NCI-H524 (cell line): ENCODE measurements at places on chromosomes 2 and 18.

DNA sequence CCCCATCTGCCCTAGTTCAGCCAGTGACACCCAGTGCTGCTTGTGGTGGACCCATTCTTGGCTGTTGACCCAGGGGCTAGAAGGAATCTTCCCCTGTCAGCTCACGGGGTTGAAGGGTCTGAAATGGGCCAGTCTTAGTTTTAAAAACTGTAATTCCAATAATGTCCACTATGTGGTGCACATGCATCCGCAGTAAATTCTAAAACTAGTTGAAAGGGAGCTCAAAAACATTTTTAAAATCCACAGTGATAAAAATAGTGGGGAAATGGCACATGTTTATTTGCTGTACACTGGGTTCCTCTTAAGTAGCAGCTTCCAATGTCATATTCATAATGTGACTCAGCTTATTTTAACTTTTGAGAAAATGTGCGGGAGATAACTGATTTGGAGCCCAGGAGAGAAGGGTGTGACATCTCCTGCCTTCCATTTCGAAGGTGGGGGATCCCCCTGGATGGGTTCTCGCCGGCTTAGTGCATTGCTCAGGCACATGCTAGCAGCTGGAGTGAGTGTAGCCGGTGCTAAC is 32.8 kb downstream of the GRHL1 start:
- DNase-seq, result peak; percentile 37

DNA sequence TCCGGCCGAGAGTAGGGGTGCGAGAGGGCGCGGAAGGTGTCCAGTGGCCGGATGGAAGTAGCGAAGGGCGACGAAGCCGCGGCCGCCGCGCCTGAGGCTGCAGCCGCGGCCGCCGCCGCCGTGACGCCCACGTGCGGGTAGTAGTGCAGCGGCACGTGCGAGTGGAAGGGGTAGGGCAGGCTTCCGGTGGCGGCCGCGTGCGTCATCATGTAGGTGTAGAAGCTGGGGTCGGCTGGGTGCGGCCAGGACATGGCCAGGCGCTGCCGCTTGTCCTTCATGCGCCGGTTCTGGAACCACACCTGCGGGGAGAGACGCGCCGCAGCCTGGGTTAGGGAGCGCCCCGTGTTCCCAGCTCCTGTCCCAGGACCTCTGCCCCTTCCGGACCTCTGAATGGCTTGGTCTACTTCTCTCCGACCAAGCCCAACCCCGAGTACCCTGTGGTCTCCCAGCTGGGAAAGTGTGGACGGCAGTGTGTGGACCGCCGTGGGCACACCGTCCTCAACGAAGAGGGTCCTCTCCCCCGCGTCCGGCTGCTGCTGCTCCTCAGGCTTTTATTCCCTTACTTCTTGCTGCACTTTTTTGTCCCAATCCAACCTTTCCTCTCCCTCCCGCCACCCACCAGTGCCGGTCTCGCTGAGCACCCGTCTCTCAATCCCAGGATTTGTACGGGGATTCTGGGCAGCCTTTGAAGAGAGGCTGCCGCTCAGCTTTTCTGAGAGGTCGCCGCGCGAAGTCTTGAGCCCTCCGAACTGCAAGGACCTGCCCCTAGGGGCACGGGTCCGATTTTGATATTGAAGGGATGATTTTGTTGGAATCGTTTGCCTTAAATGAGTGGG is 3.0 kb downstream of the EVX2 start:
- DNase-seq, result no peak

DNA sequence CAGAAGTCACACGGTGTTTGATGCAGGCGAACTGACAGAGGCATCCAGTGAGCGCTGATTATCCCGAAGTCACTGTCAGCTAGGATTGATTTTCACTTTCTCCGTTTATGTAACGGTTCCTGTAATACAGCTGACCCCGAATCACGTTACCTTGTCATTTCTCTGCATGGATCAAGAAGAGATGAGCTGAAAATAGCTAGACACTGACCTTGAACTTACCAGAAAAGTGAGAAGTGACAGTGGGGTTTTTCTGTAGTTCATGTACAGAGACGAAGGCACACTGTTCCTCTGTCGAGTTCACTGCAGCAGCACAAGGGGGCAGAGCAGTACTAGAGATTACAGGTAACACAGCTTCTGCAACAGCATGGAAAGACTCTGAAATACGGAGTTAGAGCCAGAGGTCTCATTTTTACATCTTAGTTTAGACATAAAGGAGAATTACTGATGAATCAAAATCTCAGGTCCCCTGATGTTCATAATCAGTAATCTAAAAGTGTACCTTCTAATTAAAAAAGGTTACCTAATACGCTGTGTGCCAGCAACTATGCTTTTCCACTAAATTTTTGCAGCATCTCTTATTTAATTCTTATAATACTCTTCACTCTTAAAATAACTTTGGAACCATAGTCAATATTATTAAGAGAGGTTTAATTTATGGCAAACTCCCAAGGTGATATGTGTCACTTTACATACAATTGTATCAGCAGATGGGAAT is 33.1 kb downstream of the ARHGAP15 start:
- peak; percentile 61 for DNase-seq

DNA sequence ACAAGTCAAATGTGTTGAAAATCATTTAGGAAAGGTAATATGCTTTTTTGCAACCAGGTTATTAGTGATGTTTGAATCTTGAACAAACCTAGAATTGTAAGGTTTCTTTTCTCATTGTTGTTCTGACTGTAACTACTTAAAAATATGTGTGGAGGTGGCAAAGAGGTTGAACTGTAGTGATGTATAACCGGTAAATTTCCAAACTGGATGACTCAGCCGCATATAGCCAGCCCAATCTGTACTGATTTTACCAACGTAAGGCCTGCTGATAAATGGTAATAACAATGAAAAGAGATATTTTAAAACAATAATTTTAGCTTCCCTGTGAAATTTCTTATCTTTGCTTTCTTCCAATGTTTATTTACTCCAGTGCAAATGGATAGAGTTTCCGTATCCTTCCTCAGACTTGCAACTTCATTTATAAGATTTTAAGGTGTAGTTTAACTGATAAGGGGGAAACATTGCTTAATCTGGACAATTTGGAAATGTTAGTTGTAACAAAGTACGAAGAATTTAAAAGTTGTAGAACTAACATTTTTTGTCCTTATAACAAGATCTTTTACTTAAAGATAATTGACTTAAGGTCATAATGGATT is 1170.4 kb upstream of the ZEB2 start:
- DNase-seq, result no peak

DNA sequence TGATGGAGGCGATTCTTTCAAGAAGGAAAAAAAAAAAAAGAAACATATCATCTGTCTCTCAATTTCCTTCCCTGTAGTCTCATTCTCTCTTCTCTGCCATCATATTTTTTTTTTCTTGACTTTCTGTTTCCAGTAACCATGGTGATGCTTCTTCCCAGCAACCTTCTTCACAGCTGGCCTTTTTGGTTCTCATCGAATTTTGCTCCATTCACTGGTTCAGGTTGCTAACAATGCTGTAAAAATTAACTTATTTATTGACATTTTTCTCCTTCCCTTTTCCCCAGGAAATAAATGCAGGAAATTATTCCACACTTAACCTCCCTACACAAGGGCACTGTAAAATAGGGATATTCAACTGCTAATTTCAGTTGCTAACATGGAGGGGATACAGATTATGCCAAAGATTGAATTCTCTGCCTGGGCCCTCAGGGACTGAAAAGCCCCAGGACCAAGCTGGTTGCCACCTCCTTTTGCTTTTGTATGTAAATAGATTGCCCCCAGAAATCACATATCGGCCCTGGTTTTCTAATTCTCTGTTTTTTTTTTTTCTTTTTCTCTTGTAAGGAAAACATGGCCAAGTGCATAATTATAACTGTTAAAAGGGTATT is 154.7 kb downstream of the MAP2 start:
- no peak for DNase-seq

DNA sequence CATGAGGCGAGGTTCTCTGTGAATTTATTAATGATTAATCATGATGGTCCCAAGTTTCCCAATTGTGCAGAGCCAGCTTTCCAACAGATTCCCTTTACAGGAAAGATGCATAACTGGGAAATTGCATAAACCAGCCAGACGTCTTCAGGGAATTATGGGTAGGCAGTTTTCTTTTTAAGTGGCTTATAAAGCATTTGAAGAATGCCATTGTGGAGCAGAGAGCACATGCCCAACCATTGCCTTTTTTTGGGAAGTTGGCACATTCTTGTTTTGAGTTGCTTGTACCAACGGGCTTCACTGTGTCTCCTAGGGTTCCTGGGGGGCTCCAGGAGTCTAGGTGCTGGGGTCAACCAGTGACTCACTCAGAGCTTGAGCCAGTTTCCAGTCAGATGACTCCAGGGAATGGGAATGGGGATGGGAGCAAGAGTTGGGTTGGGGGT is 231.7 kb upstream of the FOSL2 start:
- DNase-seq, result no peak

- peak; percentile 69 for DNase-seq
These were observed 128.6 kb upstream of the NYAP2 start for GRCh38 chr2:225270861-225271260.

DNA sequence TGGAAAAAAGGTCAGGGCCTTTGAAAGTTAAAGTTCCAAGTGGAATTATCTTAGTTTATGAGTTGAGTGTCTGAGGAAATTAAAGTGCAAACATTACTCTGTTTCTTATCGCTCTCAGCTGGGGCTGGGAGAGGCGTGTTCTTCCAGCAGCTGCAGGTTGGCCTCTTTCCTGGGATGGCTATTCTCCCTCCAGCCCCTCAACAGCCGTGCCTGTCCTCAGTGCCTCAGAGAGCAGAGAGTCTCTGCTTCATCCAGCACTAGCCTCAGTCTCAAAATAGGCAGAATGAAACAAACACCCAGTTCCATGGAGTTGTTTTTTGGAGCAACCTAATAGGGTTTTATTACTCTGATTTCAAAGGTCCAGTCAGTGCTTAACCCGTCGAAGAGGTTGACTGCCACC is 298.1 kb downstream of the GALR1 start:
- DNase-seq, result no peak

DNA sequence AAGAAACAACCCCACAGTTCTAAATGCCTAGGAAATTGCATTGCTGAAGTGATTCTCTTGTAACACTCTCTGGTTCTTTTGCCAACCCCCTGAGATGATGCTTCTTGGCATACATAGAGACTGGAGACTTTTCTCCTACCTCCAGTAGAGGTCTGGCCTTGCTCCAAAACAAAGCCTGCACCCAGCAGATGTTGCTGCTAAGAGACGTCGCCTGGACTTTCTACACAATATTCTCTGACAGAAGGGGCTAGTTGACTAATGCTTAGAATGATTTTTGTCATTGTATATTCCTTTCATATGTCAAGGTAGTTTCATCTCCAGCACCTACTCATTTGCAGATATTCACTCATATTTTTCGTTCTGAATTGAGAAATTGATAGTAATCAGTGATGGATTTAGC is 24.6 kb downstream of the SOWAHC start:
- peak; percentile 44 for DNase-seq

DNA sequence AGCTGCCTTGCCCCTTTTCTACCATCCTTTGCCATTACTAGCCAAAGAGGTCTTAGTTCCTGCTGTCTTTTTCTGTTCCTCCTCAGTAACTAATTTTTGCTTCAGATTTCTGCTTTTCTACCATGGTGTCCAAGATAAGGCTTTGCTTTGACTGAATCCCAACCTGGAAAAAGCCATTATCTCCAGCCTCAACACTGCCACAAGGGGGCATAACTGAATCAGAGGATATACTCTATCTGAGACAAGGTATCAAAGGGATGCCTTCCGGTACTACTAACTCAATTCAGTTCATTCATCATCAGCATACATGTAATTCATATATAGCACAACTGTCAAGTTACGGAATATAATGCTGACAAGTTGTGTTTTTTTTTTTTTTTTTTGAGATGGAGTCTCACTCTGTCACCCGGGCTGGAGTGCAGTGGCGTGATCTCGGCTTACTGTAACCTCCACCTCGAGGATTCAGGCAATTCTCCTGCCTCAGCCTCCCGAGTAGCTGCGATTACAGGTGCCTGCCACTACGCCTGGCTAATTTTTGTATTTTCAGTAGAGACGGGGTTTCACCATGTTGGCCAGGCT is 11.4 kb downstream of the OSGEPL1 start:
- peak; percentile 46 for DNase-seq

GRCh38 chr2:191311627-191312026 is 66.4 kb downstream of the MYO1B start:
- no peak for DNase-seq

GRCh38 chr2:69013142-69013839 is at the start of gene ANTXR1:
TSS of gene ANTXR1 (plus strand) at chr2:69013179. CDS start at chr2:69013500, 321 bp downstream.
- peak; percentile 79 for DNase-seq

DNA sequence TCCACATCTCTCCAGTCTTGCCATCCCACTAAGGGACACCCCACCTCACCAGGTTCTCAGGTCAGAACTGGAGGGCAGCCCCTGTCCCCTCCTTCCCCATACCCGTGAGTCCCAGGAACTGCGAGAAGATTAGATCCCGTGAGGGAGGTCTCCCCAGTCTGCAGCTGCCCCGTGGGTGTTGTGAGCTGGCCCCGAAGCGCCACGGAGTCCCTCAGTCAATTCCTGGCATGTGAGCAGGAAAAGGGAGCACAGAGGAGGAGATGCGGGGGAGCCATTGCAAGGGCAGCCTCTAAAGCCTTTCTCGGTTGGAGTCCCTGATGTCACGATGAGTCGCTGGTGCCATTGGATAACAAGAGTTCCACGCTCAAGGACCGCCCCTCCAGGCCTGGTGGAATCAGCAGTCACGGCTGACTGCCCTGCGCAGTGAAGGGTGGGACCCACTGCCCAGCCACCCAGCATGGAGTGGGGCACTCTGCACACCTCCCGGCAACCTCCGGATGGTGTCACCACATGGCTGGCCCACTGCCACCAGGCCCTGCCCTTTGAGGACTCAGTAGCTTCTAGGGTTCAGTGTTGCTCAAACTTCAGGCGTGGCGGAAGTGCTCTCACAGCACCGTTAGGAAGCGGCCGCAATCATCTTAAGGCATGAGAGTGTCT is 434.9 kb upstream of the MYT1L start:
- no peak for DNase-seq

DNA sequence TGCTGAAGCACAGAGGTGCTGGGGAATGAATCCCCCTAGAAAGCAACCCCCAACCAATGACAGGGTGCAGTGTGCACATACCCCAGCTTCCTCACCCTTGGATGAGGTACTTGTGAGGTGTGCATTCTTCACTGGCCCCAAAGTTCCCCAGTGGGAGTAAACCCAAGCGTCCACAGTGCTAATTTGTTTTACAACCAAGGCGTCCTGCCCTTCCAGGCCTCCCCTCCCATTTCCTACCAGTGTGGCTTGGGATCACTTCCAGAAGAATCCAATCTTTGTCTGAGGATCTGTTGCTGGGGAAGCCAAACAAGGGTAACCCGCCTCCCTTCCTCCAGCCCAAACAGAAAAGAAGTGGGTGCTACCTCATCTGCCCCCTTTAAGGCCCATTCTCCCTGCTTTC is 40.3 kb upstream of the TEX51 start:
- no peak for DNase-seq

DNA sequence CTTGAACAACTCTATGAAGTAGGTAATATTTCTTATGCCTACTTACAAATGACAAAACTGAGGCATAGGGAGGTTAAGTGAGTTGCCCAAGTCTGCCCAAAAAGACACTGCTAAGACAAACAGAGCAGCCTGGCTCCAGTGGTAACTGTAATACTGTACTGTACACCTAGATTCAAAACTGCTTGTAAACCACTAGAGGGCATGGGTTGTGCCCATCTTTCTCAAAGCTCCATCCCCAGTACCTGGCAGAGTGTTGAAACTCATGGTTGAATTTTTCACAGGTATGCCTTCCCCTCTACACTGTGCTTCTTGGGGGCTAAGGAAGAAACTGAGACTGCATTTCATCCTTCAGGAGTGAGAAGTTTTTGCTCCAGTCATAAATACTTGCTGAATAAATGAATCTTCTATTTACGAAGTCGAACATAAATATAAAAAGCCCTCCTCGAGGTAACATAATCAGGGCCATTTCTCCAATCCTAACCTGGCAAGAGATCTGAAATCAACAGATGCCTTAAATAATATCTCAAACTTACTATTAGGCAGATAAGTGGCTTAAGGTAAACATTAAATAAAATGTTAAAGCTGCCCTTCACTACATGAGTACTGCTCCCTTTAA is 2.0 kb downstream of the PPP4R1 start:
- DNase-seq, result peak; percentile 60
